AG08395 (cell line): ENCODE measurements at places on chromosomes 2 and 18.

DNA sequence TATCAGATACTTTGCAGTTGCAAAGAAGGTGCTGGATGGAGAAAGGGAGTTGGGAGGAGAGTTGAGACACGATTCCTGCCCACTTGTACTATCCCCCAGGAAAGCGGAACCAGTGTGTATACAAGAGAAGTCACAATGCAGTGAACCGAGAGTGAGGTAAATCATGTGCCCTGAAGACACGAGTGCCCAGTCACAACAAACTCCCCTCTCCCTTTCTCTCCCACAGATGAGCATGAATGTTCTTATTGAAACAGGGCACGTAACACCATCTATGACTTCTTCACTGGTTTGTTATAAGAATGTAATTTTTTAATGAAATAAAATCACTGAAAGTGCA is 155.7 kb downstream of the IRS1 start:
- DNase-seq, result no peak

DNA sequence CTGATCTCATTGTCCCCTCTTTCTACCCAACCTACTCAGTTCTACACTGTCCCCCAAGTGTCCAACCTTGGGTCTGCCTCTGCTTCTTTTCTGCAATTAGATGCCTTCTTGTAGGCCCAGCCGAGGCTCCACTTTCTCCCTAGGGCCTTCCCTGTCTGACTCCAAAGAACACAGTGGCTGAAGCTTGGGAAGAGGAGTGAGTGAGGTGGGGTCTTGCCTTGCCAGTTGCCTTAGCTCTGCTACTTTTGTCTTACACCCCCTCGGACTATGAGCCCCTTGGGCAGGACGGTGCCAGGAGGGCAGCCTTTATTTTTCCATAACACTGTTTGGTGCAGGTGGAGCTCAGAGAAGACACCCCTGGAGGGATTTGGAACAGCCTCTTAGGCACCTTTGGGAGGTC is 345.1 kb downstream of the CYP26B1 start:
- DNase-seq, result no peak

- DNase-seq, result no peak
These were observed 33.0 kb downstream of the REEP1 start for GRCh38 chr2:86304416-86304815.

- DNase-seq, result no peak
These were observed 606.2 kb upstream of the NXPH2 start for GRCh38 chr2:139386401-139386800.

DNA sequence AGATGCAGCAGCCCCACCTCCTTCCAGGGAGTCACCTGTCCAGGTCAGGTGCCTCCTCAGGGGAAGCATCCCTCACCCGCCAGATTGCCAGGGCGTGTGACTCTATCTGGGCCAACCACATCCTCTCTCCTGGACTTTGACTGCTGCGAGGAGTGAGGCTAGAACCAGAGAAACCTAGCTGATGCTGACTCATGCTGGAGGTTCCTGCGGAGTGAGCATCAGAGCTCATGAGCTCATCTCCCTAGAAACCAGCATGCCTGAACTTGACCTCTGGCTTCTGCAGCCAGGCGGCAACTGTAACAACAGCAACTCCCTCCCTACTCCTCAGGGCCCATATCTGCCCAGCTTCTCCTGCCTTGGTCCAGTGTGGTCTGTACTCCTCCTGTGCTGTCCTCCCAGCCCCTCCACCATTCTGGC is 28.3 kb upstream of the NT5DC4 start:
- DNase-seq, result peak; percentile 95

DNA sequence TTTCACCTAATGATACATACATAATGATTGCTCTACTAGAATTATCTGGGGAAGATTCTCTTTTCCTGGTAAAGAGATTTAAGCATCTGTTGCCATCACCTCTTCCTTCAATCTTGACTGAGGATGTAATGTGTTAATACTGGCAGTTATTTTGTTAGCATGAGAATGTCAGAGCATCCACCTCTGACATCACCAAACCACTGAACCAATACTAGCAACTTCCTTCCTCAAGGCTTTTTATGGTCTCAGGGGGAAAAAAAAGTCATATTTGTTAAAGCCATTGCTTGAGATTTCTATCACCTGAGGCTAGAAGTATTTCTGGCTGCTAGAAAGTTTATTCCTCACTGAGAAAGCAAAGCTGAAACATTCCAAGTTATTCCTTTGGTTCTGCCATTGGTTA is 48.5 kb downstream of the DSEL start:
- no peak for DNase-seq

DNA sequence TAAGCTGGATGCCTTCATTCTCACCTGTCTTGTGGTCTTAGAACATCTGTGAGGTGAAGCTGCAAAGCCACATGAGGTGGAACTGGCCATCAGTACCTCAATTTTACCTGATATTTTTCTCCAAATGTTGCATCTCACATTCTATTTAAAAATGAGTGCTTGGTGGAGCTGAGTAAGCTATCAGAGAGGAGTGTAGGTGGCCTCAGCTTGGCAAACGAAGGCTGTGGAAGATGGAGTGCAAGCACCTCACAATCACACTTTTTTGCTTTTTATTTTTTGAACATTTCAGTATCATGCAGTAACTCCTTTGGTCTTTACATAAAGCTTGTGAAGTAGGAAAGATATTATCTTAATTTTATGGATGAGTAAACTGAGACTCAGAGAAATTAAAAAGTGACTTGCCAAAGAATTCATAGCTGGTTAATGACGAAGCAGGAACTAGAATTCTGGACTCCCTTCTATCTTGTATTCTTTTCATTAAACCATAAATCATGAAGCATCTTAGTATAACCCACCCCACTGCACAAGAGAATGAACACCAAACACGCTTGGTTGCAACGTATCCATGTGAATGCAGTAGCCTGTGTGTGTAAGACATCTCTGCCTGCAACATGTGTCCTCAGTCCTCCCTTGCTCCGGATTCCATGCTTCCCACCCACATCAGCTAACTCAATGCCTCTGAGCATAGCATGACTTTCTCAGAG is 27.2 kb downstream of the C2orf49 start:
- no peak for DNase-seq

DNA sequence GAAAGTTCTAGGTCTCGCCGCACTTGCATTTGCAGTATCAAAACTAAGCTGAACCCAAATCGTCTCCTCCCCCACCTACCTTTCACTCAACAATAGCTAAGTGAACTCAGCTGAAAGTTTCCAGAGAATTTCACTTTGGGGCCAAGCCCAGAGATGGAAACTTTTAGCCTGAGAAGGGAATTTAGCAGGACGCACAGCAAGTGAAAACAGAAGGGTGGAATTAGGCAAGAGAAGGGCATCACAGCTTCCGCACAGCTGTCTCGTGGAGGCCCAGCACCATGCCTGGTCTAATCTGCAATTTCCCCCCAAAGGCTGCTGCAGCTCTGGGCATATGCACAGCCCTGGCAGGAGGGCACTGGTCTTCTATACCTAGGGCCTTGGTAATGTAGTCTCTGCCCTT is 262.0 kb downstream of the TNS1 start:
- peak; percentile 28 for DNase-seq

DNA sequence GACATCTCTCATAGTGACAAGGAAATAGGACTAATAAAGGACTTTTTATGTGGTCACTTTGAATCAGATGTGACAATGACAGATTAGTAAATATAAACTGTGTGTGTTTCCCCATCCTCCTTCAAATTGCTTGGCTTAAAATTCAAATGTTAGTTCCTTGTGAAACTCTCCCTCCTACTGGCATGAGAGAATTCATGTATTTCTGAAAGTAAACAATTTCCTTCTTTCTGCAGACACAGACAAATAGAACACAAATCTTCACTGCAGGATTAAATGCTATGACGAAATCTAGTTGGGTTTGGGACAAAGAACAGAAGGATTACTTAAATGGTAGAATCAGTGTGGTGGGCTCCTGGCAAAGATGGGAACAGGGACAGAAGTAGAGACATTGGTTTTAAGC is 328.7 kb upstream of the FAM98A start:
- no peak for DNase-seq

DNA sequence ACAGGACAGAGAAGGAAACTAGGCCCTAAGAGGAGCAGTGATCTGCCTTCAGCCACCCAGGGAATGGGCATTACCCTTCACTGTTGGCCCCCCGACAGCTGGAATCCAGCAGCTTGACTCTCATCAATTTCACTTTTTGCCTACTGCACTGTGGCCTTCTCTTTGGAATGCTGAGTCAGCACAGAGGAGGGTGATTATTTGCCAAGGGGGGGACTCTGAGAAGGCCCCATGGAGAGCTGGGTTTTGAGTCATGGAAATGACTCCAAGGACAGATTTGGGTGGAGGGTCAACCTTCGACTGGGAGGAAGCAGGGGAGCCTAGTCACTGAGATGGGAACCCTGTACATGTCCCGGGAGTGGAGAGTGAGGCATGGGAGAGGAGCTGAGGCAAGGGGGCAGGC is 38.1 kb upstream of the NTSR2 start:
- no peak for DNase-seq
